A549 treated with Hydrocortisone at 1 μM for 4 hours (cell line): ENCODE measurements at places on chromosomes 4 and X. TPM values are rescaled to one million over a fixed set of nuclear protein-coding genes. Genes with fewer than 3 reads are reported as not detected.

NR3C2 gene
- total RNA-seq = 0.08 TPM in 1 of 5 replicates, not detected in the others

HAND2 gene
- 0.32 to 0.66 TPM (median 0.50 TPM) in 5 replicates for total RNA-seq

LYAR gene
- total RNA-seq = 25.7 to 31.9 TPM (median 28.1 TPM) in 5 replicates

CCSER1 gene
- total RNA-seq = not detected in 5 replicates

CCDC158 gene
- total RNA-seq = 0.03 TPM in 1 of 5 replicates, not detected in the others

ATP6AP1 gene
- 88.4 to 107 TPM (median 105 TPM) in 5 replicates for total RNA-seq

MID2 gene
- total RNA-seq = 7.1 to 10.4 TPM (median 7.9 TPM) in 5 replicates

CYLC1 gene
- total RNA-seq = not detected in 5 replicates

AKAP14 gene
- total RNA-seq = not detected in 5 replicates

ZNF595 gene
- 14.6 to 24.3 TPM (median 18.1 TPM) in 5 replicates for total RNA-seq

CENPVL2 gene
- total RNA-seq = not detected in 5 replicates

BMX gene
- 0.03 TPM in 1 of 5 replicates, not detected in the others for total RNA-seq

EXOC1L gene
- total RNA-seq = not detected in 5 replicates

UGT8 gene
- 0.06 to 0.24 TPM (median 0.12 TPM) in 5 replicates for total RNA-seq

MFAP3L gene
- 3.0 to 5.4 TPM (median 4.1 TPM) in 5 replicates for total RNA-seq

HTN1 gene
- not detected in 5 replicates for total RNA-seq

GAB1 gene
- 1.6 to 3.8 TPM (median 2.3 TPM) in 5 replicates for total RNA-seq

MAPK10 gene
- 0.23 to 0.74 TPM (median 0.53 TPM) in 5 replicates for total RNA-seq

PWWP3B gene
- total RNA-seq = not detected in 5 replicates

CSAG3 gene
- not detected in 5 replicates for total RNA-seq

GRPR gene
- 0.07 TPM in 1 of 5 replicates, not detected in the others for total RNA-seq

SLITRK4 gene
- 0.01 TPM in 1 of 5 replicates, not detected in the others for total RNA-seq

GPC4 gene
- 0.02 to 0.05 TPM (median 0.05 TPM) in 3 of 5 replicates, not detected in the others for total RNA-seq

MID1IP1 gene
- 27.8 to 34.9 TPM (median 30.0 TPM) in 5 replicates for total RNA-seq
